ENCODE measurements at places on chromosomes 2 and 18.

DNA sequence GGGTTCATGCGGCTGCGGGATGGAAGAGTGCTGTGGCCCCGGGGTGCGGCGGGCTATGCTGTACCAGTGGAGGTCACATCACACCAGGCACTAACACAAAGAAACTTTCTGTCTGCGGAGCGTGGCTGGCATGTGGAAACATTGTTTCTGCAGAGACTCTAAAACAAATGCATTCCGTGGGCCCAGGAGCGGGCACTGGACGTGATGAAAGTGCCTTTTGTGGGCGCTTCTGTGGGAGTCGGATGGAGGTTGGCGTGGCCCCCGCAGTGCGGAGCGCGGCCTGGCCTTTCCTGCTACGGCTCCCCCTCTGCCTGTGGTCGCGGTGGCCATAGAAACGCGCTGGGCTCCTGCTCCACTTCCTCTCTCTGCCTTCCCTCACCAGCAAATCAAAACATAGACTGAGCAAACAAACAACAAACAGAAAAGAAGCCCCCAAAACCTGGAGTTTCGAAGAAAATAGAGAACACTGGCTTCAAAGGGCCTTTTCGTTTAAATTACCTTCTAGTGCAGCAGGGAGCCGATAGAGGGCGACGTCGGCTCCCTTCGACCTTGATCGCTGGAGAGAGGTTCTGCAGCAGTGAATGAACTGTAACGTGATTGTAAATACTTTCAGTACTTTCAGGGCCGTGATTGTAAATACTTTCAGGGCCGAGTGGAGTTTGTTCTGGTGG, 51.4 kb downstream of the KIF5C start:
- DNase-seq: no peak

DNA sequence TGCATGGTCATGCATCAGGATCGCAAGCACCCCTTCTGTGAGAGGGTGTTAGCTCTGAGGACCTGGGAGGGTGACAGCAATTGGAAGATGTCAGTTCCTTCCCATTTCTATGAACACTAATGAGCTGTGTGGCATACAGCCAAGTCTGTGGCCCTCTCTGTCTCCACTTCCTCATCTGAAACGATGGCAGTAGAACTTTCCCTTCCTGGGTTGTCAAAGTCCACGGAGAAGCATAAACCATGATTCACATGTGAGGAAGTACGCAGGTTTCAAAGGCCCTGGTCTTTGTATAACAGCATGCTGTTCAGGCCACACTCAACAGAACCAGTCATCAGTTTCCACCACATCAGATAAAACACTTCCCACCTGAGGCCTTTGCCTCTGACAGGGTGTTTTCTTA, 167.4 kb upstream of the RAB6C start:
- DNase-seq: peak; percentile 27

DNA sequence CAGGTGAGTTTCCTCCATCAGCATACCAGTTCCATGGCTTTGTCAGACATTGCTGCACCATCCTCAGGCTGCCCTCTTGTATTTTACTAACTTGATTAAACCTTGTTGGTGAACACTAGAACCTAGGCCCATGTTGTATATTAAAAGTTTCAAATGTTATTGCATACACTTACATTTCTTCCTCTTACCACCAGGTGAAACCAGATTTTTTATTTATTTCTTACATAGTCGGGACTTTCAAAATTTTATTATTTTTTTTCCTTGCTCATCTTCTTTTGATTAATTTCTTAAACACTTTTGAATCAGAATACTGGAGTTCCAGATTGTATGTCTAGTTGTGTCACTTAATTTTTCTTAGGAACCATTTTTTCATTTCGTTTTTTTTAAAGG, 5.9 kb downstream of the CERS6 start:
- DNase-seq: no peak

GRCh38 chr2:152051436-152051835, 47.4 kb downstream of the CACNB4 start:
- DNase-seq: no peak

- no peak for DNase-seq
These were observed 41.4 kb downstream of the PKP4 start for GRCh38 chr2:158498043-158498748.

DNA sequence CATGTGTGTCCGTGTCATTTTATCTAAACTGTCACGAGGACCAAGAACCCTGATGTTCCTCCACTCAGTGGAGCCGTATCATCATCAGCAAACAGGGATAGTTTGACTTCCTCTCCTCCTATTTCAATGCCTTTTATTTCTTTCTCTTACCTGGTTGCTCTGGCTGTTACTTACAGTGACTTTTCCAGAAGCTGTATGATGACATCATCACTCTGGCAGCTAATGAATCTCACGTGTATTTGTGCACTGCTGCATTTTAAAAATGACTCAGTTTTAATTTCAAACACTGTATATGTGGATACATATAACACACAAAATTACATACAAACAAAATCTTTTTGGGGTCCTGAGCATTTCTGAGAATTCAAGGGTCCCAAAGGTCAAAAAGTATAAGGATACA, 481.4 kb downstream of the CDH2 start:
- DNase-seq: no peak

DNA sequence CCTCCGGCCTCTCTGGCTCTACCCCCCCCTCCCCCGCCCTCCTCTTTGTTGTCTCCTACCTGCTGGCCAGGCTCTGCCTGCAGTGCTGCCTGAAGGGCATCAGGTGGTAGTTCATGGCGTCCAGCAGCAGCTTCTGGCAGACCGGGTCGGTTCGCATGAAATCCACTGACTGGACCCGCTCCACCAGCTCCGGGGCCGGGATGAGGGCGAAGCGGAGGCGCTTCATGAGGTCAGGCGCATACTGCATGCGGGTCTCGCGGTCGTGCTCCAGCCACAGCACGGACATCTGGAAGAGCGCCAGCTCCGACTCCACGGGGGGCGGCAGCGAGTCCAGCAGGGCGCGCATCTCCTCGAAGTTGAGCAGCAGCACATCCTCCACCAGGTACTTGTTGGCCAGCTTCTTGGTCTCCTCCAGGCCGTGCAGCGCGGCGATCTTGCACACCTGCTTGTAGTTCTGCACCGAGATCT, 3.2 kb downstream of the KLHL14 start:
- peak; percentile 64 for DNase-seq

GRCh38 chr2:155240176-155240575, 541.7 kb downstream of the KCNJ3 start:
- no peak for DNase-seq

DNA sequence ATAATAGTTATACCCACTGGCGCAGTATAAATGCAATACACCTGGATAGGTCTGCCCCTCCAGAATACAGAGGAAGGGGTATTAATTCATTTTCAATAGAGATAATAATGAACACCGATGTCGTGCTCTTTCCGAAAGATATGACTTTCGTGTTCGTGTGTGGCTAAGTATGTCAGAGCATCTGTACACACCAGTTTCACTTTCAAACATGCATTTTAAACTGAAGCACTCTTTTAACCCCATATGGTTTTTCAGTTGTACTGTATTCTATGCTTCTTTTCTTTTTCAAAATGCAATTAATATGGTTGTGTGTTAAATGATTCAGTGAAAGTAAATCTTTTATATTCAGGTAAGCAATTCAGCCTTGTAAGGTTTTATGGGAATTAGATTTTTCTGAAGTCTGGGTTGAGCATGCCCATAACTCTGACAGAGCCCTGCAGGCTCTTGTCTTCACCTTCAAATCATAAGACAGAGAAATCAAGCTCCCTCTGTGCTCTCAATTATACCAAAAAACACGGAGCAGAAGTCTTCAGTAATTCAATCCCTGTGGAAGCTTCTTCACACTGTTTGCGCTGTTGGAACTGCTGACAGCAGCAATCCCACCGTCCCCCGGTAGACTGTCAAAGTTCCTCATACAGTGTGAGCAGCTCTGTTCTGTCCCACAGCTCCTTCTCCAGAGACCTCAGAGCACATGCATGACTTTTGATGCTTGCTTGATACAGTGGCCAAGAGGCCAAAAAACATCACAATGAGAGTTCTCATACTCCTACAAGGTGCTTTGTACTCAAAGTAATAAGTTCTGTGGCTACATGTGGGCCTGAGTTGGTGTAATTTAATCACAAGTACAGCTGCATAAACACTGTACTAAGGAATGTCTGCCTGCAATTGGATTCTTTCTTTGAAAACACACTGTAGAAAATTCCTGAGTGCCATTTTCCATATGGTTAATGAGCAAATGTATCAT, 186.8 kb downstream of the ZNF521 start:
- DNase-seq: no peak

DNA sequence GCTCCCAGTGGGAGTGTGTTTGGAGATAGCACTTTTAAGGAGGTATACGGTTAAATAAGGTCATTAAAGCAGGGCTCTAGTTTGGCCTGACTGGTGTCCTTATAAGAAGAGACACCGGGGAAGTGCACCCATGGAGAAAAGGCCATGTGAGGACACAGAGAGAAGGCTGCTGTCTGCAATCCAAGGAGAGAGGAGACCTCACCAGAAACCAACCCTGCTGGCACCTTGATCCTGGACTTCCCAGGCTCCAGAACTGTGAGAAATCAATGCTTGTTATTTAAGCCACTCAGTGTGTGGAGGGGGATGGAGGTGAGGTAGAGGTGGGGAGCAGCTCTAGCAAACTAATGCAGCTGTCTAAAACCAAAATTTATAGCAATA, 62.0 kb downstream of the RPL31 start:
- DNase-seq: no peak

DNA sequence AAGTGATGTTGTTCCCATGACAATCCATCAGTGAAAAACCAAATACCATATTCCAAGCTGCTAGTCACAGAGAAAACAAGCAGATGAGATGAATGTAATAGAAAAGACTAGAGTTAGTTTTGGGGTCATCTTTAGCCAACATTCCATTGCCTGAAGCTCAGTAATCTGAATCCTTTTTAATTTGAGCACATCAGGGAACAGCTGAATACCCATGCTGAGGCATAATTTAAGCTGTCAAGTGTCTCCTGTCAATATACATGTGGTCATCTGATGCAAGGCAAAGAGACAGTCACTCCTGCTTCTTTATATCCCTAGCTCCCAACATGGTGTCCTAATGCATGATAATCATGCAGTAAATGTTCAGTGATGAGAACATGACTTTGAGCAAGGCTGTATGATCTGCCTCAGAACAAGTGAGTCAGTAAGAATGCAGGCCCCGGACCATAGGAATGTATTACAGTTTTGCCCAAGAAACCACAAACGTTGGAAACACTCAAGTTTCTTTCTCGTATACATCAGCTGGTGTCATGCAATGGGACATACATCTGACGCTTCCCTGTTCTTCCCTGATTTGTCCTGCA, 48.0 kb downstream of the CDK15 start:
- DNase-seq: no peak

GRCh38 chr2:201960305-201960704, 73.3 kb upstream of the FZD7 start:
- DNase-seq: no peak

- DNase-seq: no peak
These were observed 107.6 kb downstream of the LRP2 start for GRCh38 chr2:169254774-169255173.

GRCh38 chr18:50853863-50854271, 25.1 kb upstream of the ME2 start:
- DNase-seq: no peak

- no peak for DNase-seq
These were observed 4.4 kb upstream of the KLHL29 start for GRCh38 chr2:23380562-23381065.

- DNase-seq: no peak
These were observed 1.3 kb downstream of the R3HDM1 start for GRCh38 chr2:135532581-135532980.

DNA sequence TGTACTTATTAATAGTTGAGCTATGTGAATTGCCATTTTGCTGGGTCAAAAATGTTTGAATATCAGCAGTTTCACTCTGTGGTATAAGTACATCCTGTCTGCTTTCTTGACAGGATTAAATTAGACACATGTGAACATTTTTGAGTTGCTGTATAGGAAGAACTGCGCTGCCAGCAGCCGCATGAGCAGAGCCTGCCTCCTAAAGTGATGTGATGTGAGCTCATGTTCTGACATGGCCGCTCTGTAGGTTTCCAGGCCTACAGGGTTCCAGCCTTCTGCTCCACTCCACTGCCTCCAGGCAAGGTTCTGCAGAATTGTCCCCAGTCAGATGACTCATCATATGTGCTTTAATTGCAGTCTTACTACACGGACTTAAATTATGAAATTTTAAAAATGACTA, 119.7 kb upstream of the NFATC1 start:
- no peak for DNase-seq

DNA sequence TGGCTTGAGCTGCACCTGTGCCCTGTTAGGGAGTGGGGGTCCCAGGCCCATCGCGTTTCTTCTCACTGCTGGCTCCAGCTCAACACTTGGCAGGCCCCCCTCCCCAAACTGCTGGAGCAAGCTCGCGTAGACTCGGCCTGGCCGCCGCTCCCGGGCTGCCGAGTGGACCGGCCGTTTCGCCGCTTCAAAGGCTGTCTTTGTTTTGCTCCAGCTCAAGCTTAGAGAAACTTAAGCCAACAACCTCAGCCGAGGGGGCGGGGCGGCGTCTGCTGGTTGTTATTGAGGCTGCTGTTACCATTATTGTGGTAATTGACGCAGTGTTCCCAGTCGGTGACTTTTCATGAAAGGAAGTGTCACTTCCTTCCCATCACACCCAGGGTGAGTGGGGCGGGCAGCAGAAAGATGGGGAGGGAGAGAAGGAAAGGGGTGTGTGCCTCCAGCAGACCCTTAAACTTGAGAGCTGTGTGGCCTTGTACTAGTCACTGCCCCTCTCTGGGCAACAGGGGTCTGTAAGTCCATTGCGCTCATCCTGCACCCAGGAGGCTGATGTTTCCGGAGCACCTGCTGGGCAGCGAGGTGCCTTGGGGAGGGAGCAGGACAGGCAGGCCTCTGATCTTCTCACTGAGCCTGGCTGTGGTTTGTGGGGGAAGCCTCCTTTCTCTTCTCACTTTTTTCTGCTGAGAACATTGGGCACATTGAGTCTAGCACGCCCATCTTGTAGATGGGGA, 2.1 kb downstream of the ARID5A start:
- DNase-seq: no peak

GRCh38 chr2:31778153-31778552, 197.4 kb upstream of the SRD5A2 start:
- no peak for DNase-seq

DNA sequence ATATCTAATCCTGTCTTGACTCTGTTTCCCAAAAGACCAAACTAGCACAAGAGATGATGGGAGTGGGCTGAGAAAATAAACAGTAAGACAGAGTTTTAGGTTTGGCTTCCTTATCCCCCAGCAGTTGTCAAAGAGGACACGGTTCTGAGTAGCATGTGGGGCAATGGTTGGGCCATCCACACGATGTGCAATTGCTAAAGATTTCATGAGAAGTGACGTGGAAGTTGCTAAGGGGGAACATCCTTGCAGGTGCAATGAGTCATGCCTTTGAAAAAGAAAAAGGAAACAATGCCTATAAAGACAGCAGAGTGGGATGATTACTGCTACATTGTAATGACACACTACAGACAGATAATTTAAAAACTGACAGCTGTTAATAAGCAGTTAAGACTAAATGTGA, 1395.8 kb downstream of the LRP1B start:
- no peak for DNase-seq

All from NCI-H345 (cell line).